ENCODE measurements at places on chromosomes 1 and 21. TPM values are rescaled to one million over a fixed set of nuclear protein-coding genes. Genes with fewer than 3 reads are reported as not detected.

ADAMTSL4 gene
- 3.1 TPM for total RNA-seq

GBP6 gene
- not detected for total RNA-seq

SPRR2E gene
- total RNA-seq = not detected

NPHS2 gene
- total RNA-seq = not detected

FBXO44 gene
- 5.2 TPM for total RNA-seq

SLAMF9 gene
- total RNA-seq = not detected

ZFYVE9 gene
- 22.5 TPM for total RNA-seq

BEND5 gene
- total RNA-seq = 0.29 TPM

DNAJC11 gene
- total RNA-seq = 35.8 TPM

MAGI3 gene
- 8.8 TPM for total RNA-seq

S100A6 gene
- 1,031 TPM for total RNA-seq

PALMD gene
- 56.5 TPM for total RNA-seq

SDC3 gene
- 33.0 TPM for total RNA-seq
